ENCODE measurements at places on chromosomes 12 and 14.

GRCh38 chr12:54634795-54635194 is at the start of gene LACRT:
TSS of gene LACRT (minus strand) at chr12:54634895. CDS start at chr12:54634841, 54 bp downstream.
- peaks cover 23% of the 10 kb centered on the region for H3K27me3 ChIP-seq
- H3K4me1 ChIP-seq: no peaks in the 10 kb centered on the region
- no peak for DNase-seq
- H3K4me3 ChIP-seq: no peak within 1 kb of the TSS
- H3K27ac ChIP-seq: no peak within 1 kb of the TSS

DNA sequence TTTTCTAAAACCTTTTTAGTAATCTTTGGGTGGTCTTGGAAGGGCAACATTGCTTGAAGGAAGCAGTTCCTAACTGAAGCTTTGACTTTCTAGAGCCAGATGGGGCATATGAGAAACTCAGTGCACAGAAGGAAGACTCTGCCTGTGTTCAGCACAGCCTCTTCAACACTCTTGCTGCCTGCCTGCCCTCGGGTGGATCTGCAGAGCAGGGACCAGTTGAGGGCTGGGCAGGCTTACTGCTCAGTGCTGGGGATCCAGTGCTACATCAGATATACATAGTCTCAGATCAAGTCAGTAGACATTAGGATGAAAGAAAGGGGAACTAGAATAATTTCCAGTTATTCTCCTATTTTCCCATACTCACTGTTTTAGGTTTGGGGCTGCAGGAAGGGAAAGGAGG is 29.5 kb upstream of the TMX1 start:
- DNase-seq: no peak

- DNase-seq: no peak
- H3K27ac ChIP-seq: no peak overlapping the region
- H3K4me1 ChIP-seq: peaks cover 10% of the 10 kb centered on the region
- H3K27me3 ChIP-seq: no peaks in the 10 kb centered on the region
- H3K4me3 ChIP-seq: no peak overlapping the region
- H3K36me3 ChIP-seq: peaks cover 21% of the 10 kb centered on the region
These were observed 31.0 kb downstream of the SLC25A29 start for GRCh38 chr14:100275214-100275613.

GRCh38 chr12:55736780-55737580 is 5.9 kb upstream of the GDF11 start:
- H3K4me3 ChIP-seq: no peak overlapping the region
- DNase-seq: peak; percentile 78
- H3K27me3 ChIP-seq: no peaks in the 10 kb centered on the region
- peak overlapping the region; percentile 88 for H3K27ac ChIP-seq
- H3K4me1 ChIP-seq: peaks cover 6% of the 10 kb centered on the region
- H3K36me3 ChIP-seq: no peaks in the 10 kb centered on the region
